ENCODE measurements at places on chromosomes 7 and 10.

GRCh38 chr10:87973635-87974034 lies 110.2 kb downstream of the PTEN start:
- ATAC-seq, result peak; percentile 52

DNA sequence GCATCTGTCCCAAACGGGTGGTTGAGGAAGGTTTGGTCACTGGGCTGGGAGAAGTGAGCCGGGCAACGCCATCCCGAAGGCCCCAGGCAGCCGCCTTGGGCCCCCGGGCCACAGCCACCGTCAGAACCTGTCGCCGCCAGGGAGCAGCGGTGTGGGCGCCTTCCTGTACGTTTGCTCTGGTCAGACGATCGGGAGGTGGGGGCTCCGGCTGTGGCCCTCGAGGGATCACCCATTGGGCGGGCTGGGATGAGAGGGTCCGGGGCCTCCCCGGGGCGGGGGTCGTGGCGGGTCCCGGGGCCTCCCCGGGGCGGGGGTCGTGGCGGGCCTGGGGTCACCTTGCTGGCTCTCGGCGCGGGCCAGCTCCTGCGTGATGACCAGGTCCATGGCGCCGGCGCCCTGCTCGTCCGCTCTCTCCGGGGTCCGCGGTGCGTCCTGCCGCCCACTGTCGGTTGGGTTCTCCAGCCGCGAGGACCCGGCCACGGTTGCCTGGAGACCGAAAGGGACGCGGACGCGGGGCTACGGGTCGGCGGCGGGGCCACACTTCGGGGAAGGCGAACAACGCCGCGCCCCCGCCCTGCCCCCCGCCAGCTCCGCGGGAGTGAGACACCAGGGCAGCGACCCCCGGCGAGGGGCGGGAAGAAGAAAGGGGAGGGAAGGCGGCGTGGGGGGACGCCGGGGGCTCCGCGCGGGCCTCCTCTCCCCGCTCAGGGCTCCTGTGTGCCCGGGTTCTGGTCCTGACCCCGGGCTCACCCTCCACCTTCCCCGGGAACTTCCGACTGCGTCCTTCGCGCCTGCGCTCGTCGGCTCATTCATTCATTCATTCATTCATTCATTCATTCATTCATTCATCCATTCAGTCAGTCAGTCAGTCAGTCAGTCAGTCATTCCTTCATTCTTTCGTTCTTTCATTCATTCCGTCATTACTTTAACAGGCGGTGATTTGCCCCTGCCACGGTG lies at the start of gene CFAP46:
Gene CFAP46, minus strand, starts transcription at position 470 of the 957 bp plus-strand sequence. Its CDS starts 86 bp downstream, at position 384.
- peak; percentile 86 for ATAC-seq

GRCh38 chr10:118007773-118008172 lies 39.0 kb downstream of the RAB11FIP2 start:
- ATAC-seq, result no peak

GRCh38 chr7:143287935-143288826 lies at the start of gene CASP2:
Gene CASP2 (plus strand): TSS chr7:143288351. CDS start chr7:143288456, 105 bp downstream.
- ATAC-seq, result peak; percentile 90

All from SK-N-SH treated with all-trans-retinoic acid at 6 μM for 48 hours (cell line).